Testis (tissue), 5 donors: ENCODE measurements at places on chromosomes 7 and 10.

- H3K27me3 ChIP-seq: no peaks in the 10 kb centered on the region
- peak; percentile 57 for DNase-seq
- H3K4me1 ChIP-seq: peaks cover 6% of the 10 kb centered on the region
- no peak overlapping the region for H3K4me3 ChIP-seq
These were observed 1.9 kb downstream of the SLC29A4 start for GRCh38 chr7:5284304-5285281.

DNA sequence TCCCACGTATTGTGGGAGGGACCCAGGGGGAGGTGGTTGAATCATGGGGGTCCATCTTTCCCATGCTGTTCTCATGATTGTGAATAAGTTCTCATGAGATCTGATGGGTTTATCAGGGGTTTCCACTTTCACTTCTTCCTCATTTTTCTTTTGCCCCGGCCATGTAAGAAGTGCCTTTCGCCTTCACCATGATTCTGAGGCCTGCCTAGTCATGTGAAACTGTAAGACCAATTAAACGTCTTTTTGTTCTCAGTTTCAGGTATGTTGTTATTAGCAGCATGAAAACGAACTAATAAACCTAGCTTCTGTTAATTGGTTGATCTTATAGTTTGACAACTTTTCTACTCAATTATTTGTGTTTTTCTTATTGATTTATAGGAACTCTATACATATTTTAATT, 206.3 kb downstream of the NXPH1 start:
- no peak overlapping the region for H3K4me3 ChIP-seq
- H3K27ac ChIP-seq: no peak overlapping the region
- H3K4me1 ChIP-seq: no peaks in the 10 kb centered on the region
- no peaks in the 10 kb centered on the region for H3K36me3 ChIP-seq

DNA sequence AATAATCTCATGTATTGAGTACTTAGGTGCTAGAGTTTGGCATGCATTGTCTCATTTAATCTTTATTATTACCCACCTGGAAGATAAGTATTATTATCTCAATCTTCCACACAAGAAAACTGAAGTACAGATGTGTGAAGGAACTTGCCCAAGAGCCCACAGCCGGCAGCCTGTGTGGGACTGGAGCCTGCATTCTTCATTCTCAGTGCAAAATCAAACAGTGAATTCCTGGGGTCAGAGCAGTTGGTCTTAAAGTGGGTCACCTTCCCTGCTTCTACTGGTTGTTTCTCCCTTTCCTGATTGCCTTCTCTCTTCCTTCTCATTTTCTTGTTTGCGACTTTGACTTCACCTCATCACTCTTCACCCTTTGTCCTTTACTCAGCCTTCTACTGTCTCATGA, 144.7 kb upstream of the LYZL1 start:
- no peak for DNase-seq
- no peaks in the 10 kb centered on the region for H3K27me3 ChIP-seq
- H3K27ac ChIP-seq: no peak overlapping the region
- H3K4me1 ChIP-seq: peaks cover 7% of the 10 kb centered on the region
- no peak overlapping the region for H3K4me3 ChIP-seq
- no peaks in the 10 kb centered on the region for H3K36me3 ChIP-seq

DNA sequence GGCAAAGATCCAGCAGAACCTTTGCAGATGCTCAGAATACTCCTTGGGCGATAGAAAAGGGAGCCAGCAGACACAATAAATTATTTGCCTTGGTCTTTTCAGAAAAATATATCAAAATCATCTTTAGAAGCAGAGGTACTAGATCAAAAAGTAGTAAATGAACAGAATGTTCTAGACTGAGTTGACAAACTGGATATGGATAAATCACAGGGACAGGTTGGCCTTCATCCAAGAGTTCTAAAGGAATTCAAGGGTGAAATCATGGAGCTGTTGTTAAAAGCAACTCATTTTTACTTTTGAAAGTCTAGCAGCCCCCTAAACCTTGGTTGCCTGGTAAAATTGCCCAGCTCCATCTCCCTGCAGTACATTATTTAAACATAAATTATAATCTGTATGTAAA, 99.1 kb downstream of the PLCE1 start:
- H3K36me3 ChIP-seq: no peaks in the 10 kb centered on the region
- no peak overlapping the region for H3K4me3 ChIP-seq
- H3K27ac ChIP-seq: no peak overlapping the region
- no peaks in the 10 kb centered on the region for H3K27me3 ChIP-seq

GRCh38 chr7:130719541-130719940, 14.5 kb downstream of the KLF14 start:
- H3K27ac ChIP-seq: no peak overlapping the region
- H3K4me3 ChIP-seq: no peak overlapping the region
- no peaks in the 10 kb centered on the region for H3K27me3 ChIP-seq
- no peaks in the 10 kb centered on the region for H3K36me3 ChIP-seq

- no peaks in the 10 kb centered on the region for H3K4me1 ChIP-seq
- no peaks in the 10 kb centered on the region for H3K27me3 ChIP-seq
- no peak overlapping the region for H3K4me3 ChIP-seq
- no peak overlapping the region for H3K27ac ChIP-seq
These were observed 18.0 kb upstream of the NUDCD3 start for GRCh38 chr7:44508328-44509030.
